ELF-1 (cell line): ENCODE measurements at places on chromosomes 11 and 22.

- no peak for DNase-seq
Observed at GRCh38 chr11:27228232-27228905, 134.6 kb downstream of the CCDC34 start.

- no peak for DNase-seq
Observed at GRCh38 chr11:34747251-34747650, 126.4 kb downstream of the EHF start.

- DNase-seq = no peak
Observed at GRCh38 chr22:31229402-31230079, 17.4 kb downstream of the LIMK2 start.

DNA sequence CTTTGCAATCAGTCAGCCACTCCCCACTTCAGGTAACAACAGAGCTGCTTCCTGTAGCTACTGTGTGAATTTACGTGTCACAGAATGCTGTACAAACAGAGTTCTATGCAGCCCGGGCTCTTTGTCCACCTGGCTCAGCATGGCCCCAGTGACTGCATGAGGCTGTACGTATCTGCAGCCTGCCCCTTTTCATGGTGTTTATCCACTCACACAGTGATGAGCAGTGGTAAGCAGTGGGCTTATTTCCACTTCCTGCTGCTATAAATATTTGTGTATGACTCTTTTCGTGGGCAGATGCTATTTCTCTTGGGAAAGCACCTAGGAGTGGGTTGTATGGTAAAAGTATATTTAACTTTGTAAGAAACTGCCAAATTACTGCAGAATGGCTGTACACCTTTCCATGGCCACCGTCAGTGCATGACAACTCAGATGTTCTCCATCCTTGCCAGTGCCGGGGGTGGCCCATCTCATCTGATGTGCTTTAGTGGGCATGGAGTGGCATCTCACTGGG is 43.3 kb downstream of the MYEOV start:
- no peak for DNase-seq

- peak; percentile 19 for DNase-seq
Observed at GRCh38 chr11:93738647-93739081, 2.6 kb downstream of the TAF1D start.

DNA sequence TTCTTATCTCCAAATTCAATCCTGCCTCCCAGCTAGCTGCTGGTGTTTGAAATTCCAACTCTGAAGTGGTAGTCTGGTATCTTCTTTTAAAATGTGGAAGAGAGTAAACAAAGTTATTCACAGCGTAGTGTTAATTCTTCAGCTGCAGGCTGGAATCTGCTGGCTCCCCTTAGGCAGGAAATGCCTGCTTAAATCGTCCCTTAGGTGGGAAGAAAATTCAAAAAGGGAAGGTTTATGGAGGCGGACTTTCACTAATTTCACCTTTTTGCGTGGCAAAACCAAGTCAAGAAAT is 439.0 kb upstream of the CCDC90B start:
- DNase-seq = peak; percentile 91

DNA sequence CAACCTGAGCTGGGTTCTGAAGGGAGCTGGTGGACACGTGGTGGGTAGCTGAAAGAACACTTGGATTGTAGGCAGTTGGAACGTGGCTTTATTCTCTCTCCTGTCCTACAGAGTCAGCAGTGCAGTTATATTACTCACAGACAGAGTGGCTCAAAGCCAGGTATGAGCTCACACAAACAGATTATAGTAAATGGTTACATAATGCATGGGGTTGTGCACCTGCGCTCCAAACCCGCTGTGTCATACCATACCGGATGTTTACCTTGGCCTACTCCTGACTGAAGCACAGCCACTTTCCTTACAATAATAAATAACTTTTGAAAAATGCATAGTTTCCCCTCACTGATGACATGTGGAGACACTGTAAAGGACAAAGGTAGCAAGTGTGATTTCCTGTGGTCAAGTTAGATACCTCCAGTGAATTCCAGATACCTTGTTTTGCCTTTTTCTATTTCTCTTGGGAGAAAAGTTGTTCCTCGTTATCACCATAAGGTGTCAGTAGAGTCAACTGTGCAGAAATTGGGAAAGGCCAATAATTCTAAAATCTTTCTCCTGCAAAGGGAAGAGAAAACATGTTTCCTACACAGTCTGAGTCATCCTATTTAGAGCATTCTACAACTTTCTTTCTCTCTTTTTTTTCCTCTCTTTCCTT is 13.5 kb downstream of the MS4A6A start:
- DNase-seq = peak; percentile 39

GRCh38 chr11:100805506-100806199 is 118.6 kb downstream of the ARHGAP42 start:
- no peak for DNase-seq

- no peak for DNase-seq
Observed at GRCh38 chr11:47523490-47524225, 29.3 kb downstream of the CELF1 start.

GRCh38 chr11:105032495-105032894 is 2.4 kb downstream of the CASP1 start:
- DNase-seq = no peak

- no peak for DNase-seq
Observed at GRCh38 chr11:70464509-70465361, 66.4 kb downstream of the CTTN start.

- DNase-seq = no peak
Observed at GRCh38 chr22:17955590-17956379, 68.6 kb downstream of the MICAL3 start.

DNA sequence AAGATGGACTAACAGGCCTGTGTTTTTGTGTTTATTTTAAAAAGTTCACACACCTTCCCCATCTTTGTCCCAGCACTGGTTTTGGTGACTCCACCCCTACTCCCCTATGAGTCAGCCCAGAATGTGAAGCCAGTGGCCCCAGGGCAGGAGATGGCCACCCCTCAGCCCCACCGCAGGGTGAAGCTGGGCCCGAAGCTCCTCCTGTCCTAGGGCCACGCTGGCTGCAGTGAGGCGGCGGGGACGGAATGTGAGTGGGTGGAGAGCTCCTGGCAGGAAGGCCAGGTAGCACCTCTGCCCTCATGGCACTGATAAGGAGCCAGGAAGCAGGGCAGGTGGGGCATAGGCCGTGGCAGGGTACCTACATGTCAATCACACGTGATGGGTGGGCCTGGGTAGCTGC is 39.9 kb downstream of the SGSM3 start:
- peak; percentile 17 for DNase-seq

- DNase-seq = peak; percentile 38
Observed at GRCh38 chr11:64675450-64676260, 47.3 kb downstream of the NRXN2 start.

DNA sequence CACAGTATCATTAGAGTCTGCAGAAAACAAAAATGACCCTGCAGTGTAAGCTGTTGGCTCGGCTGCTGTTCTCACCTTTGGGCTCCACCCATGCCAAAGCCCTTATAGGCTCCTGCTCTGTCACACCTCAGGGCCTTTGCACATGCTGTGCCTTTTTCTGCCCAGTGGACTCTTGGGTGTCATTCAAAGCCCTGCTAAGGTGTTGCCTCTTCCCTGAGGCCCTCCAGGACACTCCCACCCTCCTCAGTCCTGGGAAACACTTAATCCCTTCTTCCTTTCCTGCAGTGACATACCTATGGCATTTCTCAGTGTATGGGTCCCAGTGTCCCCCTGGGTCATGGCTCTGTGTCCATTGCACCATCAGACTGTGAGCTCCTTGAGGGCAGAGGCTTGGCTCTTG is 29.1 kb upstream of the CACNG2 start:
- no peak for DNase-seq

GRCh38 chr11:130181295-130182272 is 22.0 kb downstream of the ST14 start:
- no peak for DNase-seq

DNA sequence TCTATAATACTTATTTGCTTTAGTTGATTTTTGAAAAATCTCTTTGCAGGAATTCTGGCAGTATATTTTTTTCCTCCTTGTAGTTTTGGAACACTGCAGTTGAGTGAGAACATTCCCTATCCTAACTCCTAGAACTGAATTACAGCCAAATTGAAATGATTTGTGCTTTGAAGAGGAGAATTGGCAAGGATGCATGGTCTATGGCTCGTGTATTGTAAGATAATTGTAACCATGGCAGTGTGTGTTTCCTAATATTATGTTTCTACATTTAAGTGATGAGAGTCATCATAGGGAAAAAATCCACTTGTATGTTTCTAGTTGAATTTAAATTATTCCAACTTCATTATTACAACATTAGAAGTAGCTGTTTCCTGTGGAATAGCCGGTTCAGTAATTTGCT is 80.9 kb upstream of the MYO18B start:
- no peak for DNase-seq
